ENCODE measurements at places on chromosomes 13 and 19. TPM values are rescaled to one million over a fixed set of nuclear protein-coding genes. Genes with fewer than 3 reads are reported as not detected.

ADGRE2 gene
- 0.82 TPM for total RNA-seq

EFNA2 gene
- total RNA-seq = not detected

MYO16 gene
- 0.69 TPM for total RNA-seq

CNMD gene
- total RNA-seq = not detected

Measured in A375 (cell line).